ENCODE measurements at places on chromosomes 2 and 18.

GRCh38 chr18:45084206-45084605 is 403.5 kb downstream of the SETBP1 start:
- no peak for DNase-seq

- DNase-seq, result no peak
Measured at GRCh38 chr18:57077005-57077765, 69.7 kb upstream of the BOD1L2 start.

- no peak for DNase-seq
Measured at GRCh38 chr18:80023173-80023572, 11.1 kb upstream of the RBFA start.

DNA sequence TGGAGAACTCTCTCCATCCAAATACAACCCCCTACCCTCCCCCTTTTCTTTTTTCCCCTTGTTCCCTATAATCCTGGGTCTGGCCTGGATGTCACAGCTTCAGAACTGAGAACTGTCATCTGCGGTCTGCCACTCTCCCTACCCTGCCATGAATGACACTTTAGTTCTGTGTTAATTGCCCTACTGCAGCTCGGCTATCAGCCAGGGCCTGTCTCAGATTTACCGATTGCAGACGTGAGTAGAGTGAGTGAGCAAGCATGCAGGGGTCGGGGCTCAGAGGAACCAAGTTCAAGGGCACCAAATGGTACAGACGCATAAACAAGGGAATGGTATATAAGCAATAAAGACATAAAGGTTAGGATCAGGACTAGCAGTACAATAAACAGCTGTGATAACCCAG is 967.8 kb downstream of the BCL11A start:
- DNase-seq, result no peak

DNA sequence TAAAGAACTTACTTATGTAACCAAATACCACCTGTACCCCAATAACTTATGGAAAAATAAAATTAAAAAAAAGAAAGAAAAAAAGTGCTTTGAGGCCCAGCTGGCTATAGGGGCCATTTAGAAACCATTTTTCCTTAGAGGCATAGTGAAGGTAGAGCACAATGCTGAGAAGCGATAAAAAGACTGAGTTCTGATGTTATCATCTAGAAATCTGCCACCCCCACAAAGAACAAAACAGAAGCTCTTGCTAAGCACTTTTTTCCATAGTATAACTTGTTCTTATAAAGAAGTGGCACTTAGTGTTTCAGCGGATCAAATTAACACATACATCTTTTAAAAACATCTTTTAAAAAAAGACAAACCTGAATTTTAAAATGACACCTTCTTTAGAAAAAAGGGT is 51.4 kb downstream of the ICOS start:
- DNase-seq, result no peak

GRCh38 chr2:167430447-167430846 is 542.2 kb downstream of the XIRP2 start:
- DNase-seq, result no peak

DNA sequence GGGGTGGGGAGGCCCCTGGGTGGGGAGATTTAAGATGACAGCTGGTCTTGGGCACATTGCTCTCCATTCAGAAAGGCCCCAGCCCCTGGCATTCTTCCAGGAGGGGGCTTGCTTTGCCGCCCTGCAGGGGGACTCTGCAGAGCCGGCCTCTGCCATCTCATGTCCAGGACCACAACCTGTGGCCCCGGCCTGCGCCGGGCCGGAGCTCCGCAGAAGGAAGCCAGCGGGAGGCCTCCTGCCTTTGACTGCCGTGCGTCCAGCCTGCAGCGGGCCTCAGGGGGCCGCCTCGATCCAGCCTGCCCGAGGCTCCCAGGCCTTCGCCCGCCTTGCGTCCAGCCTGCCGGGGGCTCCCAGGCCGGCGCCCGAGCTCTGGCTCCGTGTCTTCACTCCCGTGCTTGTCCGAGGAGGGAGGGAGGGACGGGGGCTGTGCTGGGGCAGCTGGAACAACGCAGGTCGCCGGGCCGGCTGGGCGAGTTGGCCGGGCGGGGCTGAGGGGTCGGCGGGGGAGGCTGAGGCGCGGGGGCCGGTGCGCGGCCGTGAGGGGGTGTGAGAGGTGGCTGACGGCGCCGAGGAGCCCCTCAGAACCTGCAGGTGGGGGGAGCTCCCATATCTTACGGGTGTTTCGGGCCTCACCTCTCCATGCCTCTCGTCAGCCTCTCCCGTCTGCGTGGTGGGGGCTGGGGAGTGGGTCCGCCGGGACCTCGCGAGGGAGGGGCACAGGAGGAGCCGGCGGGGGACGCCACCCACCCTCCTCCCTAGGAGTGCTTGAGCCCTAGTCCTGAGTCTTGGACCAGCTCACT is 20.4 kb downstream of the GPC1 start:
- DNase-seq, result no peak

- no peak for DNase-seq
Measured at GRCh38 chr18:10687161-10687925, 161.5 kb downstream of the NAPG start.

- DNase-seq, result no peak
Measured at GRCh38 chr2:62200291-62200841, 4.5 kb downstream of the B3GNT2 start.

DNA sequence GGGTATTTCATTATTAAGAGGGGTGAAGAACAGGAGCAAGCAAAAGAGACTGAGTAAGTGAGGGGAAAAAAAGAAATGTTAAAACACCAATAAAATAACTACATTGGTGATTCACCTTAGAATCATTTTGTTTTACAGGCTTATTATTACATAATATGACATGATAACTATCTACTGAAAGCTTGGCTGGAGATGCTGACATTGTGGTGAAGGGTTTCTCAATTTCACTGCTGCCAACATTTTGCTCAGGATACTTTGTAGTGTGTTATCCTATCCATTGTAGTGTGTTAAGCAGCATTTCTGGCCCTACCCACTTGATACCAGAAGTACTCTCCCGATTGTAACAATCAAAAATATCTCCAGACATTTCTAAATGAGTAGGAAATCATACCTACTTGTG is 1564.6 kb upstream of the NXPH2 start:
- DNase-seq, result peak; percentile 59

DNA sequence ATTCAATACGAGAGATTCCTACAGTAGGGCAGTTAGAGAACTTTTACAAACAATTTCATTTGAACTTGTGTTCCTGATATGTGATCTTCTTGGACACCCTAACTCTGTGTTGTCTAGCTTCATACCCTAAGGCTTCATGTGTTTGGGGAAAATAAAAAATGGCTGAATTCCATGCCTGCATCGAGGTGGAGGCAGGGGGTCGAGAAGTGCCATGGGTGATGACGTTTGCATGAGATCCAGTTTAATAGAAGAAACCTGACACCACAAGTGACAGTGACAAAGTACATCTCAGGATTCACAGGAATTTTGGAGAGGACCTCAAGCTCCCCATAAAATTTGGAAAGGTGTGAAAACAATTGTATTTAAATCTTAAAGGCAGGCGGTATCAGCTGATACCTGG is 169.2 kb upstream of the NABP1 start:
- DNase-seq, result no peak

- no peak for DNase-seq
Measured at GRCh38 chr2:3645745-3646389, 12.1 kb upstream of the ALLC start.

DNA sequence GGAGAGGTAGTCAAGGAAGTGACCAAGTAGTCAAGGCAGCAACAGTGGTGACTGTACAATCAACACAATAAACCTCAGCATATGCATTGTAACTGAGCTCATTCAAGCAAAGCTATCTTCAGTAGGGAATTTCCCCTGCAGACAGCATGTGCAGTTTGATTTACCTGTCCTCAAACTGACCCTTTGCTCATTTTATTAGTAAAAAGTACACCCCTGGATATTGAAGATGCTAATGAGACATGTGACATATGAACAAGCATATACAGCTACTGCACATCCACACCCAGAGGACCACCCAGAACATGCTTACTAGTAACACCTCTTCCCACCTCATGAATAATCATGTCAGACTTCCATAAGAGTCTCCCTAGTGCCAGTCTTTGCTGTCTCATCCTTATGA is 15.4 kb downstream of the C2orf81 start:
- peak; percentile 50 for DNase-seq

Measured in iris pigment epithelial cell (primary cell).